ENCODE measurements at places on chromosomes 1 and 21.

DNA sequence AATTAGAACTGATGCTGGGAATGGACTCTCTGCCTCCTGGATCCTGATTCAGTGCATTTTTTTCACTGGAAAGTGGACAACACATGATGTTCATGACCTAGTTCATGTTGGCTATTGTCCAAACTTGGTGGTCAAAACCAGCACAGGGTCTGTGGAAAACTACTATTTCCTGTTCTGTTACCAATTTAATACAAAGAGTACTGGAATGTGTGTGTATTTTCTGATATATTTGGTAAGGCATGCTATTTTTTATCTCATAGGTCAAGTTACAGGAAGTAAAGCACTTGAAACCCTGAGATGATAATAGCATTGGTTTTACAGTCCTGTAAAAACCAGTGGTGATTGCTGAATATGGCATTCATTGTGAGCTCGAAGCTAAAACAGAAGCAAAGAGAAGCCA is 89.9 kb downstream of the SGIP1 start:
- DNase-seq = no peak

DNA sequence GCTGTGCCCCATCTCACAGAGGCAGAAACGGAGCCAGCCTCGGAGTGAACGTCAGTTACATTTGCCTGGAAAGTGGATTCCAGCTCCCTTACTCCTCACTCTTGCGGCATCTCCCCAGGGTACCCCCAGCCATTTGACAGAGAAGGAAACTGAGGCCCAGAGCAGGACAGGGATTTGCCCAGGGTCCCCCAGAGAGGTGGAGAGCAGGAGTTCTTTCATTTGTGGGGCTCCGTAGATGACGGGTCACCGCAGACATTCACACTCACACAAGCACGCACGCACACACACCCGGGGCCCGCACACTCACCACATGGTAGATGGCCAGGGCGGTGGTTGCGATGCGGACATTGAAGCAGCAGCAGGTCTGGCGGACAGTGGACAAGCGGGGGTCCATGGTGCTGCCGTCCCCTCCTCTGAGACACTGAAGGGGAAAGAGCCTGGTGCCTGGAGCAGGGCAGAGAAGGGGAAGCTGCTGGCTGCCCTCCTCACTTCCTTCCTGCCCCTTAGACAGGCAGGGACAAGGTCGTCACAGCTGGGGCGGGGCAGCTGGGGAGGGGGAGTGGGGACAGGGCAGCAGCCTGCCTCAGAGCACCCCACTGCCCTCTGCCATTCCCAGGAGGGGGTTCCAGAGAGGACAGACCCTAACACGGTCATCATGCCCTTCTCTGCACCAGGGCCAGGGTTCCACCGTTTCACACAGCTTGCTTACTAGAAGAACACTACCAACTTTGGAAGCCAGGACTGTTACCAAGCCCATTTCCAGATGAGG is at the start of gene LAPTM5:
TSS of gene LAPTM5 (minus strand) at position 423 of the 769 bp plus-strand sequence. CDS start at position 394, 29 bp downstream.
- DNase-seq = peak; percentile 53

DNA sequence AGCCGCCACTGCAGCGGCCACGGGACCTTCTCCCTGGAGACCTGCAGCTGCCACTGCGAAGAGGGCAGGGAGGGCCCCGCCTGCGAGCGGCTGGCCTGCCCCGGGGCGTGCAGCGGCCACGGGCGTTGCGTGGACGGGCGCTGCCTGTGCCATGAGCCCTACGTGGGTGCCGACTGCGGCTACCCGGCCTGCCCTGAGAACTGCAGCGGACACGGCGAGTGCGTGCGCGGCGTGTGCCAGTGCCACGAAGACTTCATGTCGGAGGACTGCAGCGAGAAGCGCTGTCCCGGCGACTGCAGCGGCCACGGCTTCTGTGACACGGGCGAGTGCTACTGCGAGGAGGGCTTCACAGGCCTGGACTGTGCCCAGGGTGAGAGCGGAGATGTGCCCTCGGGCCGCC is 11.7 kb downstream of the TNN start:
- no peak for DNase-seq

GRCh38 chr1:188140958-188141357 is 1312.2 kb downstream of the PLA2G4A start:
- DNase-seq = no peak

DNA sequence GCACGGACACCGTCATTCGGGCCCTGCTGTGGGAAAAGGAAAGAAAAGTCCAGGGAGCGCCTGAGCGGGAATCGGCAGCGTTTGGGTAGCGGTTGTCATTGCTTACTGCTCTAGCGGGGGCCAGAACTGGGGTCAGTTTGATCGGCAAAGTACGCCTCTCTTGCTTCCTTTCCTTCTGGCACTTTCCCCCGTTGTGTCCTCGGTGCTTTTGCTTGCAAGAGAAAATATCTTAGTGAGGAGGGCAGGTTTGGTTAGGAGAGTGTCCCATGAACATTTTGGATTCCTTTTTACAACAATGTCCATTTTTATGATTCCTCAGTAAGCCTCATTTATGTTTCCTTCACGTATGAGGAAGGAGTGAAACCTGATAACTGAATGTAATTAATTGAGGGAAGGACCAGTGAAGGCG is 670 bp downstream of the ST3GAL3 start:
- no peak for DNase-seq

DNA sequence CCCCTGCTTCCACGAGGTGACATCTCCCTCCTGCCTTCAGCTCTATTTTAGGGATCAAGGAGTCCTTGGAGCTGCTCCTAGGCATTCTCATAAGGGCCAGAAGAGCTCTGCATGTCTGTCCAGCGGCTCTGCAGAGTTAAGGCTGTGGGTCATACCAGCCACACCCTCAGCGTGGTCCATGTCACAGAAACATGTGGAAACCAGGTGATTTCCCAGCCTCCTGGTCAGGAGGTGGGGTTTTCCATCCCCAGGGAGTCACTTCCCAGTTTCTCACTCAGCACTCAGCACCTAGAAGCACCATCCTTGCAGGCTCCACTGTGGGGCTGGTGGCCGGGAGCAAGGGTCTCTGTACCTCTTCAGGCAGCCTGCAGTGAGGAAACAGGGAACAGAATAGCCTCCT is 1.4 kb upstream of the TNFRSF1B start:
- no peak for DNase-seq

- no peak for DNase-seq
These were observed 34.6 kb downstream of the NRDC start for GRCh38 chr1:51843948-51844347.

- DNase-seq = no peak
These were observed 91.9 kb upstream of the PLXNA2 start for GRCh38 chr1:208336137-208336518.

DNA sequence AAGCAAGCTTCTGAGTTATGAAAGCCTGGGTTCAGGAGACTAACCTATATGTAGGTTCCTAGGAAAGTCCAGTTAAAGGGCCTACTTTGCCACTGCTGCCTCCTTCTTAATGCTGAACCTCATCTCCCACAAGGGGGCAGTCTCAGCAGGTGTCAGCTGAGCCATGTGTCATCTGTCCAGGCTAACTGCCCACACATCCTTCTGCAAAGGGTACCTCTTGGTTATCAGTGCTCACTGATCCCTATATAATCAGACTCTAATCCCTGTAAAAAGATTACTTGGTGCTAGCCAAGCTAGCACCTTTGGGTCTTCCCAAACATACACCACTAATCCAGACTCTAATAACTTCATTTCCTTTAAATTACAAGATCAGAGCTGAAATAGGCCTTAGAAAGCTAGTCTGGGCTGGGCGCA is 9.0 kb downstream of the PRDX1 start:
- DNase-seq = peak; percentile 40

- DNase-seq = no peak
These were observed 44.2 kb downstream of the MTF2 start for GRCh38 chr1:93123201-93123783.

GRCh38 chr1:216448011-216448510 is 24.8 kb upstream of the USH2A start:
- no peak for DNase-seq

- no peak for DNase-seq
These were observed 46.8 kb upstream of the PSEN2 start for GRCh38 chr1:226823643-226824042.

DNA sequence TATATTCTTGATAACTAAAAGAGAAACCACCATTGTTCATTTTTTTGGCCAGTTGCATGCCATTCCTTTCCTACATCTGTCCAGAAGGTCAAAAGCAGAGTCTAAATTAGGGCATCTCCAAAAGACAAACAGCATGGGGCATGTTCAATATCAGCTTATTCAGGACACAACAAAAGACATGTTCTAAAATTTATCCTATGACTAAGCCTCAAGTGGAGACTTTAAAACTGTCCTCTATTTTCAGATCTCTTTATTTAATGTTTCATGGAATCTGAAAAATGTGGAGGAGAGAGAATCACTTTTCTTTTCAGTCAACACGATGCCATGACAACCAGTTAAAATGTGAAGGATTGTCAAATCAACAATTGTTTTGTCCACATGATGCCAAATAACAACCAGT is 303.4 kb upstream of the PRMT6 start:
- no peak for DNase-seq

GRCh38 chr1:70204600-70204999 is 779 bp downstream of the LRRC40 start:
- no peak for DNase-seq

- DNase-seq = no peak
These were observed 89.0 kb upstream of the BCAR3 start for GRCh38 chr1:93770640-93771039.

GRCh38 chr1:159949981-159950381 is 4.1 kb downstream of the SLAMF9 start:
- no peak for DNase-seq

- DNase-seq = no peak
These were observed 2208.6 kb downstream of the MRPL39 start for GRCh38 chr21:23398726-23399125.

GRCh38 chr1:30695439-30695841 is 27.9 kb downstream of the MATN1 start:
- DNase-seq = no peak

- no peak for DNase-seq
These were observed 20.5 kb downstream of the ADSS2 start for GRCh38 chr1:244431166-244431565.

- no peak for DNase-seq
These were observed 868.0 kb downstream of the USP25 start for GRCh38 chr21:16597753-16598152.

DNA sequence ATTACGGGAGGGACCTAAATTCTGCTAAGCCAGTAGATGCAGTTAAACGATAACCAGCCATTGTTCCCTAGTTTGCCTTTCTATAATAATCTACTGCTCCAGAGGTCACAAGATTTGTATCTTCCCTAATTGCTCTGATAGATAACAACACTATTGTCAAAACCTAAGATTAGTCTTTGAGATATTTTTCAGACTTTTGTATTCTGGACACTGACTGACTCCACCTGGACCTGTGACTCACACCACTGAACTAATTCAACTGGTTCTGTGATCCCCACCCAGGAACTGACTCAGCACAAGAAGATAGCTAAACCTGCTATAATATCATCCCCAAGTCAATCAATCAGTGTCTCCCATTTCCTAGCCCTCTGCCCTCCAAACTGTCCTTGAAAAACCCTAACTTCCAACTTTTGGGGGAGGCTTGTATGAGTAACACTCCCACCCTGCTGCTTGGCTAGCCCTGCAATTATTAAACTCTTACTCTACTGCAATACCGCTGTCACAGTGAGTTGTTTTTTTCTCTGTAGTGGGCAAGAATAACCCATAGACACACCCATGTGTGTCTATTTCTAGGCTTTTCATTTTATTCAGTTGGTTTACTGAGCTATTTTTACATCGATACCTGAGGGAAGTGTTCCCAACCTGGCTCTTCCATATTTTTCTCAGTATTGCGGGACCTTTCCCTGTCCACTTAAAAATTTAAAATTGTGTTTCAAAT is 11.2 kb downstream of the KIFAP3 start:
- no peak for DNase-seq

DNA sequence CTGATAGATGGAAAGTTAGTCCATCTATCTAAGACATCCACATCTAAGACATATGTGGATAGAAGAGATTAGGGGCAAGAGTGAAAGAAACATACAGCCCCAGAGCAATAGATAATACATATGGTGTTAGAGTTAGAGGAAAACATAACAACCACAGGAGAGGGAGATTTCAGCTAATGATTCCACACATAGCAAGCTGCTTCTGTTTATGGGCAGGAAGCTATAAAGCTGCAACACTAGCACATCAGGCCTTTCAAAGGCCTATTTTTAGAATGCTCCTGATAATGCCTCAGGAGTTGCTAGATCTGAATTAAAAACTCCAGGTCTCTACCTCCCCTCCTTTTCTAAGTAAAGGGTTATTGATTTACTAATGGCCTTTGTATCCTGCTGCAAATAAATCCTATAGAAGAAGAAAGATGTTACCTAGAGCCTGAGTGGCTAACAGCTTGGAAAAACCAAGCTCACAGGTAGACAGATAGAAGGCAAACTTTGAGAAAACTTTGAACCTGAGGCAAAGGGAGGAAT is 36.1 kb downstream of the BRINP2 start:
- no peak for DNase-seq

- DNase-seq = peak; percentile 7
These were observed 729 bp downstream of the APP start for GRCh38 chr21:26169611-26170470.

- DNase-seq = no peak
These were observed 52.8 kb downstream of the FHAD1 start for GRCh38 chr1:15299806-15300205.
